ENCODE measurements at places on chromosomes 16 and 17.

- DNase-seq = no peak
These were observed 89.8 kb upstream of the ZNF750 start for GRCh38 chr17:82929676-82930042.

DNA sequence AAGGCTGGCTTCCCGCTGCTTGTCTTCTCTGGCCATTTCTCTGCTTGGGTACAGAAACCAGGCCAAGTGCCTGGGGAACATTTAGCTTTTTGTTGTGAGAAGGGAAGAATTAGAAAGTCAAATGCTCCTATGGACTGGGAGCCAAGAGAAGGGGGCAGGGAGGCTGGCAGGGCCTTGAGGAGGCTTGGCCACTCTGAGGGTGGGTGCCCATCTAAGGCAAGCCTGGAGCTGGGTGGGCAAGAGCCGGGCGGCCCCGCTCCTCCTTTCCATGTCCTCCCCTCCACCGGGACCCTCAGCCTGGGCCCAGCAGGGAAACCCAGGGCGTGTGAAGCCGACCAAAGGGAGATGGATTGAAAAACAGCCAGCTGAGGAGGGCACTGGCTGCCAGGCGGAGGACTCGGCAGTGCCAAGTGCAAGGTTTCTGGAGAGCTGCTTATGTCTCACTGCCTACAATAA, 69.4 kb downstream of the NTN1 start:
- no peak for DNase-seq

- DNase-seq = no peak
These were observed 2.8 kb downstream of the RBFOX3 start for GRCh38 chr17:79607940-79608623.

DNA sequence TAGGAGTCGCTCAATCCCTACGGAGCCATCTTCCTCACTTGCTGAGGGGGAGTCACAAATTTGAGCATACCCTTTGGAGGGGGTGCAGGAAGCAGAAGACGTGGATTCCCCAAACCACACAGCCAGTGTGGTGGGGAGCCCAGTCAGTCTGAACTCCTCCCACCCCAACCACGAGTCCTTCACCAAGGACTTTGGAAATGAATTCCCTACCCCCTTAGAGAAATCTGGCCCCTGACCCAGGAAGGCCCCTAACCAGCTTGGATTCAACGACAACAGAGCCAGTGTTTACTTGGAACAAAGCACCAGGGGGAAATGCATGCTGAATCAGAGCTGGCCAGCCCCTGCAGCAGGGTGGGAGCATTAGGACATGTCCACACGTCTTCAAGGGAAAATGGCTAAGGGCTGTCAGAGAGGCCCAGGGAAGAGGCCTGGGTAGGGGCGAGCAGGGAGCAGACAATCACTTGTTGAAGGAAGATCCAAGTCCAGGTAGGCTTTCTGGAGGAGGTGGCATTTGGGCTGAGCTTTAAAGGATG, 5.5 kb upstream of the TMEM92 start:
- DNase-seq = no peak

DNA sequence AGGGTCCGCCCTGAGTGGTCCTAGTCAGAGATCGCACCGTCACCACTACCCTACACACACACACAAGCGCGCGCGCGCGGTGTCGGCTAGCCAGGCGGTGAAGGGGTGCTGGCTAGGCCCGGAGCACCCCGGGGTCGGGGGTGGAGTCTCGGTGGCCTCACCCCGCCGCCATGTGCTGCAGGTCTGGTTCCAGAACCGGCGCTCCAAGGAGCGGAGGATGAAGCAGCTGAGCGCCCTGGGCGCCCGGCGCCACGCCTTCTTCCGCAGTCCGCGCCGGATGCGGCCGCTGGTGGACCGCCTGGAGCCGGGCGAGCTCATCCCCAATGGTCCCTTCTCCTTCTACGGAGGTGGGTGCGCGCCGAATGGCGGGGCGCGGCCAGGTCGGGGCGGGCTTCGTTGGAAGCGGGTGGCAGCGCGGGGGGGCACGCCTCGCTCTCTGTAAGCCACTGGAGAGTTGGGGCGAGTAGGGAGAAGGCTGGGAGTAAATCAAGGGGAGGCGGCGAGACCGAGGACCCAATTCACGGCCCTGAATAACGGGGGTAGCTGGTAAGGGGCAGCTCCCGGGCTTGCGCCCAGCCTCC, 4.8 kb downstream of the LHX1 start:
- DNase-seq = no peak

- DNase-seq = no peak
These were observed 168.8 kb downstream of the CYLD start for GRCh38 chr16:50910736-50911100.

DNA sequence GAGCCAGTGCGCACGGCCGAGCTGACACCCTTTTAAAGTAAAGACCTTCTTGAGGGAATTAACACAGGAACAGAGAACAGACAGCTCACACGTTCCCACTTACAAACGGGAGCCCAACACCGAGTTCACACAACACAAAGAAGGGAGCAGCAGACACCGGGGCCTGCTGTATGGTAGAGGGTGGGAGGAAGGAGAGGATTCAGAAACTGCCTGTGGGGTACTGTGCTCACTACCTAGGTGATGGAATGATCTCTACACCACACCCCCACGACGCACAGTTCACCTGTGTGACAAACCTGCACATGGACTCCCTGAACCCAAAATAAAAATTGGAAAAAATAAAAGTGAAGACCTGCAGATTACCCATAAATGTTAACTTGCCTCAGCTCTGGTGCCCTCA, 32.5 kb downstream of the TMC6 start:
- DNase-seq = no peak

DNA sequence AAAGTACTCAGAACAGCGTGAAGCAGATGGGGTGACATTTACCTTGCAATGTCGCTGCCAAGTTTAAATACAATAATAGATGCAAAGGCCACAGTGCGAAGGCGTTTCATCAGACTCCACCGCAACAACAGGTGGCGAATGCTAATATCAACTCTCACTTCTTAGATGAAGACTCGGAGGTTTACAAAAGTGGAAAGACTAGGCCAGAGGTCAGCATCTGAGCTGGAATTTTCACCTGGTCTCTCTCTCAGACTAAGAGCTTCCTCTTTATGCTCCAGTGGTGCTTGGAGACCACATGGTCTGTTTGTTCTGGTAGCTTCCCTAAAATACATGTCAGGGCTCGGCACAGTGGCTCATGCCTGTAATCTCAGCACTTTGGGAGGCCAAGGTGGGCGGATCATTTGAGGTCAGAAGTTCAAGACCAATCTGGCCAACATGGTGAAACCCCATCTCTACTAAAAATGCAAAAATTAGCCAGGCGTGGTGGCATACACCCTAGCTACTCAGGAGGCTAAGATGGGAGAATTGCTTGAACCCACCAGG, 169.1 kb downstream of the XYLT1 start:
- DNase-seq = no peak

DNA sequence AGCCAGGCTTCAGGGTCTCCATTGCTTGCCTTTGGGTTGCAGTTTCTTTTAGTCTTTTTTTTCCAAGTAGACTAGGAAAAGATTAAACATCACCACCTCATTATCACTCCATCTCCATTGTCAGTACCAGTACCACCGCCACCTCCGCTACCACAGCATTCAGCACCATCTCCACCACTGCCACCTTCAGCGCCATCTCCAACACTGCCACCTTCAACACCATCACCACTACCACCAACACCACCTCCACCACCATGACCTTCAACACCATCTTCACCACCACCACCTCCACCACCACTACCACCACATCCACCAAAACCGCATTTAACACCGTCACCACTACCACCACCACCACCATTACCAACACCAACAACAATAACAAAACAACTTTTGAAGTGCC, 141.5 kb upstream of the MPHOSPH6 start:
- no peak for DNase-seq

- no peak for DNase-seq
These were observed 16.4 kb downstream of the MAP2K3 start for GRCh38 chr17:21300601-21301571.

- DNase-seq = no peak
These were observed 981 bp upstream of the UNC13D start for GRCh38 chr17:75845058-75845711.

DNA sequence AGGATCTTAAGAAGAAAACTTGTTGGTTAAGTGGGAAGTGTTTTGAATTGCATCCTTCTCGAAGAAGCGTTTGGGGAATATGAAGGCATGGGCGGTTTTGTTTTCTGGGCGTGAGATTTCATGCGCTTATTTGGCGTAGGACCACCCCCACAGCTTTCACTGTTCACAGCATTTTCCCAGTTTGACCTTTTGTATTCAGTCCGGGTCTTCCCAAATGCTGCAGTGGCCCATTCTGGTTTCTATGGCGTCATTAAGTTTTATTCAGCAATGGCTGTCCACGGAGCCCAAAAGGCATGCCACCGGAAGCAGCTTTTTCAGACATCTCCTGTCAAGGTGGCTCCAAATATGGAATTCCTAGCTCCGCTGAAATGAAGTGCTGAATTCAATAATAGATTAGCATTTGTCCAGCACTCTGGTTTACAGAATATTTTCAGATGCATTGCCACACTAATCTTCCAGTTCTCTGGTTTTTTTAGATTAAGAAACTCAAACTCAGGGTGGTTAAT, 90.6 kb upstream of the FBXO47 start:
- no peak for DNase-seq

- no peak for DNase-seq
These were observed 39.2 kb upstream of the IRX3 start for GRCh38 chr16:54325616-54326265.

DNA sequence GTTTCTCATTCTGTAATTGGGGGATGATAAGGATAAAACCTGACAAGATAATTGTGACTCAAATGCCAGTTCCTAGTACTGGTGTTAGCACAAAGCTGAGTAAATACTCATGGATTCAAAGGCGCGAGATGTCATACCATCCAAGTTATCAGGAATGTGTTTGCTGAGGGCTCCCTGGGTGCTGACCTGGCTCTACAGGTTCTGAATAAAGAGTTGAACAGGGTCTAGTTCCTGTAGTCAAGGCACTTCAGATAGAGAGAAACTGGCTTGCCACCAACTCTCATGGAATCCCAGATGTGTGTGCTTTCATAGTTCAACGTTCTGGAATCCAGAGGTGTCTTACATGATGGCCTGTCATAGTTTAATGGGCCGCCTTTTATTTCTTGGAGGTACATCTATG, 141.6 kb downstream of the PRKCA start:
- DNase-seq = no peak

DNA sequence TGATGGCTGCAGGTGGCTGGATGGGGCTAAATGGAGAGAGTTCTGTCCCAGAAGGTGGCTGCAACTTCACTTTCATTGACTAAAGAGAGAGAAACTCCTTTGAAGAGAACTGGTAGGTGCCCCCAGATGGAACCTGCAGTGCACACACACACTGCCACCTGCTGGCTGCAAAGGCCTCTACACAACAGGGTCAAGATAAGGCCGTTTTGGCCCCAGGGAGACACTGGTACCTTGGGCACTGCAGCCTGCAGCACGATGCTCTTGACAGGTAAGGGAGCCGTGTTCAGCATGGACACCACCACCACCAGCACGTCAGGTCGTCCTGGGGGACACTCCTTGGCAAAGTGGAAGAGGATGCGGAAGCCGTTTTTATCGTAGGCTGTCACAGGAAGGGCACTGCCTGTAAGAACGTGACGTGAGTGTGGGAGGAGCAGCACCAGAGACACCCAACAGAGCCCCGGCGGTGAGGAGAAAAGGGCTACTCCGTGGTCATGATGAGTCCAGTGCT, 22.7 kb downstream of the GGA3 start:
- peak; percentile 80 for DNase-seq

- no peak for DNase-seq
These were observed 4.9 kb downstream of the FA2H start for GRCh38 chr16:74769586-74770190.

DNA sequence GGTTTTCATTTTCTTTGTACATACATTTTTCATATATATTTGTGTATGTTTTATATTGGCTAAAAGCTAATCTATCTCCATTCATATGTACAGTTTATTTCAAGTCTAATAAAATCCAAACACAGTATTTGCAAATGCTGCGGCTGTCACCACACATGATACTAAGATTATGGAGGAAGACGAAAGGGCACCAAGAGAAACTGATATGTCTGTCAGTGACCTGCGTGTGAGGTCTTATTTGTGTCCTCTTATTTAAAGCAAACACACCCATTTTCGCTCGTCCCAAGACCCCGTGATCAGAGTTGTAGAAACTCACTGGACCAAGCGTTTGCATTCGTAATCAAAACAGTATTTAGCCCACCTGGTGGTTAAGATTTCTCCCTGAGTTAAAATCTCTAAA, 8.2 kb downstream of the MLYCD start:
- no peak for DNase-seq

DNA sequence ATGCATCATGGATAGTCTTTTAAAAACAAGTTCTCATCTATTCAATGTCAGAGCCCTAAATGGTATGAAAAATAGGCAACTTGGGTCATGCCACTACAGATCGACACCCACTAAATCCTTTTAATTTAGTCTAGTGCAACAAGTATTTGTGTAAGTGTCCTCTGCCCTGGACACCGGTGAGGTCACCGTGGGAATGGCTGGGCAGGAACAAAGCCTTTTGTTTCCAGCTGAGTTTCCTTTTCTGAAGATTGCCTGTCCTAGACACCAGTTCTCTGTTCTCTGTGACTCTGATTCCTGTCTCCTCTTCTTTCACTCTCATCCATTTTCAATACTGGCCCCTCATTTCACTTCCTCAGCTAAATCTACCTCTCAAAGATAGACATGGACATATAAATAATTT, 446.5 kb downstream of the MAF start:
- no peak for DNase-seq

GRCh38 chr17:33602981-33603380, 309.9 kb upstream of the ASIC2 start:
- DNase-seq = no peak

DNA sequence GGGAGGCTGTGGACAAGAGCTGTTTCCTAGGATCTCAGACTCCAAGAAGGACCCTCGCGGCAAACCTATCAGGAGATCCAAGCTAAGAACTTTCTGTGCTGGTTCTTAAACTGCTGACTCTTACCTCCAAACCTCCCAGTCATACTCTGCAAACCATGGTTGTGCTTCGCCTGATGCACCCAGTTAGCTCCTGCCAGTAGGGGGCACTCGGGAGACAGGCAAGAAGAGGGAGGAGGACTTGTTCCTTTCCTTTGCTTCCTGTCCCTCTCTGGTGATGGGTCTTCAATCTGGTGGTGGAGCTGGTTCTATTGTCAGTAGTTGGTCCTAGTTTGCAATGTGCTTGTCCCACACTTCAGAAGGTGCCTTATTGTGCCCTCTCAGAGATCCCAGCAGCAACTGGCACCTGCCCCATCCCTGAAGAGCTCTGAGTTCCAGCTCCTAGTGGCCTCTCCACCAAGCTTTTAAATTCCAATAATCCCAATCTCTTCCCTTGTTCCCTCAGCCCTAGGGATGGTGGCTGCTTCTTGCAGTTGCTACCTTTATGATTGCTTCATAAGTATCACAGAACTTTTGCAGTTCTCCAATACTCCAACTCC, 113.5 kb upstream of the RPL38 start:
- no peak for DNase-seq

GRCh38 chr17:43599835-43600234, 53.7 kb upstream of the ETV4 start:
- no peak for DNase-seq

- no peak for DNase-seq
These were observed 28.0 kb upstream of the B4GALNT2 start for GRCh38 chr17:49104511-49105074.

Data from D721Med (cell line).